ENCODE measurements at places on chromosomes 16 and 17. TPM values are rescaled to one million over a fixed set of nuclear protein-coding genes. Genes with fewer than 3 reads are reported as not detected.
A peak's percentile ranks its signal among the peaks of the same experiment; 100 is the strongest.

DNA sequence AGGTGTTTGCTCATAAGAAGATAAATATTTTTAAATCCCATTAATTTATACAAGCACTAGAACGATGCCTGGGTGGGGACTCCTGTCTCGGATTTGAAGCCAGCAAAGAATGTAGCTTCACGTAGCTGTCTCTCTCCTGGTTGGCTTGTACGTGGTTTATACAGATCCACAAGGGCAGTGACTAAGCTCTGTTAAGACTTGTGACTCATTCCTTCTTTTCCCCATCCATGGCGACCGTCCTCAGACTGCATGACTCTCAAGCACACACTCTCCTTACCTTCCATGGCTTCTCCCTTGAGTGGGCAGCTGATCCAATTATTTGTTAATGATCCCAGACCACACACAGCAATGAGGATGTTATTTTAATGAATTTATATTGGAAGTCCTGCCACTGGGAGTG lies 679.7 kb upstream of the SOX9 start:
- no peak for DNase-seq
- H3K36me3 ChIP-seq: no peaks in the 10 kb centered on the region
- H3K4me3 ChIP-seq: no peak overlapping the region

GRCh38 chr16:8087597-8088289 lies 502.6 kb downstream of the TMEM114 start:
- DNase-seq: no peak
- H3K27me3 ChIP-seq: peaks cover 32% of the 10 kb centered on the region
- no peaks in the 10 kb centered on the region for H3K4me1 ChIP-seq
- no peak overlapping the region for H3K27ac ChIP-seq
- H3K36me3 ChIP-seq: no peaks in the 10 kb centered on the region
- H3K4me3 ChIP-seq: no peak overlapping the region

DNA sequence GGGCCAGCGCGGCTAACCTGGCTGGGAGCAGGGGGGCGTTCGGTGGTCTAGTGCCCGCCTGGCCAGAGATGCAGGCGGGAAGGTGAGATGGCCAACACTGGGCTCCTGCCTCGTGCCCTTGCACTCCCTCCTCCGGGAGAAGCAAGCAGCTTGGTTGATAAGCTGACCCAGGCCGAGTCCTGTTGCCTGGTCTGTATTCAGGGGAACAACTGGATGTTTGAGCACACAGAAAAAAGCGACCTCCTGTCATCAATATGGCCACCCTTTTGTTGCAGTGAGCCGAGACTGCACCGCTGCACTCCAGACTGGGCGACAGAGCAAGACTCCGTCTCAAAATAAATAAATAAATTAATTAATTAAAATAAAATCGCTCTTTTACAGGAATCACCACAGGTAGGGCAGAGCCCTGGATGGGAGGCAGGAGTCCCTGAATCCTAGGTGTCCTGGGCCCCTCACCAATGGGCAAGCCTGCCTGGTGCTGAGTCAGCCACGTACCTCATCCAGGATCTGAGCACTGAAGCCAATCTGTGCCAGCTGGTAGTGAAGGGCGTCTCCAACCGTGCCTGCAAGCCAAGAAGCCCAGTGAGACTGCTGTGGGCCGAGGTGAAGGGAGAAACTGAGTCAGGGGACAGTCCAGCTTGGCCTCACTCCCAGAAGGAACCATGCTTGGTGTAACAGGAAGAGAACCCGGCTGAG lies 31.8 kb downstream of the HASPIN start:
- no peaks in the 10 kb centered on the region for H3K36me3 ChIP-seq
- no peaks in the 10 kb centered on the region for H3K4me1 ChIP-seq
- peak overlapping the region; percentile 72 for H3K4me3 ChIP-seq
- H3K27me3 ChIP-seq: no peaks in the 10 kb centered on the region

GRCh38 chr17:73349138-73349537 lies 37.3 kb upstream of the CDC42EP4 start:
- no peaks in the 10 kb centered on the region for H3K36me3 ChIP-seq
- H3K27me3 ChIP-seq: no peaks in the 10 kb centered on the region
- H3K4me3 ChIP-seq: no peak overlapping the region
- no peak for DNase-seq

Gene CCL4L2
- not detected for total RNA-seq

All from type B pancreatic cell (in vitro differentiated cells).